Trophoblast cell (in vitro differentiated cells and primary cell): ENCODE measurements at places on chromosomes 4 and X.

DNA sequence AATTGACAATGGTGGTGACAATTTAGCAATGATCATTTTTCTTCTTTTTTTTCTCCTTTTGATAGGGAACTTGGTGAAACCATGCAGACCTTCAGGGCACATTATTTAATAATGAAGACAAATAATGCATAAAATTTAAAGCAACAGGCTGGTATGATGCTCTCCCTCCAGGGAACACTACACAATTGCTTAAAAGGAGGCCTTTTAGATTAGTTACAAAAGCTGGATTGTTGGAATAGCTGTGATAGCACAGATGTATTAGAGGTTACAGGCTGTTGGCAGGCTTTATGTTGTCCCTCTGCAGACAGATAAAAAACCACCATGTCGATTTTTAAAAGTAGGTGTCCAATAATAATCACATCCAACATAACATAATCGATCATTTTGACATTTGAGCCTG is 307.0 kb downstream of the ADGRL3 start:
- DNase-seq: no peak

DNA sequence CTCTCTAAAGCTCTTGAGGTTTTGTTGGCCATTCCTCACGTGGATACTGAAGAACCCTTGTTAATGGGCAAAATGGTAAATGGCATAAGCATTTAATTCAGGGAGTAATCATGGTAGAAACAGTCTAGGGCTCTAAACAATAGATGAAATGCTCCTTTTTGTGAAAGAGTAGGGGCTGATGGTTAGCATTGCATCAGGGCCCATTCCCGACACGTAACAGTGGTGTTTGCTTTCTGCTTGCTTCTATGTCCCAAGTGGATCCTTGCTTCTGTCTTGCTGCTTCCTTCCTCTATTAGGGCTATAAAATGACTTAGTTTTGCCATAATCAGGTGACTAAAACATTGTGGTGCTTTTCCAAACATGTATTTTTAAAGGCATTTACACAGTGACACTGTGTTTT is 230.9 kb upstream of the AFF2 start:
- no peak for DNase-seq

GRCh38 chr4:173217075-173217474 is 48.5 kb downstream of the GALNT7 start:
- no peak for DNase-seq

- no peak for DNase-seq
Observed at GRCh38 chr4:170226288-170226687, 136.5 kb upstream of the AADAT start.

- DNase-seq: no peak
Observed at GRCh38 chrX:34917146-34917545, 25.4 kb upstream of the FAM47B start.

DNA sequence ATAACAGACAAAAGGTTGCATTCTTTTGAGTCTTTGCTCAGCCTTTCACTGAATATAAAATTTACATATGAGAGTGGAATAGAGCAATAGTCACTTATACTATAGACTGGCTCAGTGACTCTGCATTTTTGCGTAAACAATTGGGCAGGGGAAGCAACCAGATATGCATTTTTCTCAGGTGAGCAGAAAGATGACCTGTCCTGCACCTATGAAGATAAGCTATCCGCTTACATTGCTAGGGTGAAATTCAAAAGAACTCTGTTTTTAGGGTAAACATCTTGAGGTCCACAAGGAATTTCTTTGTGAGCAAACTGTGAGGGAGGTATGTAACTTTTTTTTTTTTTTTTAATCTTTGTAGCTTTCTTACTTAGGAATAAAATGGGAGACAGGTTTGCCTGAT is 602.4 kb upstream of the PRKX start:
- DNase-seq: peak; percentile 56

- DNase-seq: no peak
Observed at GRCh38 chr4:148565801-148566200, 123.6 kb upstream of the NR3C2 start.

GRCh38 chr4:147822128-147822527 is 90.2 kb downstream of the ARHGAP10 start:
- peak; percentile 54 for DNase-seq

- DNase-seq: no peak
Observed at GRCh38 chr4:68466751-68467150, 19.5 kb downstream of the TMPRSS11E start.

GRCh38 chr4:136112116-136112515 is 1420.2 kb downstream of the PCDH18 start:
- DNase-seq: no peak

DNA sequence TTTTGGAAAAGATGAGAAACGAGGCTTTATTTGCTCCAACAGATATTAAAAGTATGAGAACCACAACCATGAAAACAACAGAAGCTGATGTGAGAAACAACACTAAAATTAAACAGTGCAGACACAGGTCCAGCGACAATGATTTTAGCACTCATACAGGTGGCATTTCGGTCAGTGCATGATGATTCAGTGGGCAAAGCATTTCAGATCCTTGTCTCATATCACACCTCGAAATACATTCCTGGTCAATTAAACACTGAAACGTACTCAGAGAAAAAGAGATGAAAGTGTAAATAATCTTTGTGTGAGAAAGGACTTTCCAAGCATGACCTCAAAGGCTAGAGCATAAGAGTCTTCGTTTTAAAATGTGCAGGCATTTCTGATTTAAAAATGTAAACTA is 85.2 kb downstream of the ACOX3 start:
- DNase-seq: peak; percentile 75

DNA sequence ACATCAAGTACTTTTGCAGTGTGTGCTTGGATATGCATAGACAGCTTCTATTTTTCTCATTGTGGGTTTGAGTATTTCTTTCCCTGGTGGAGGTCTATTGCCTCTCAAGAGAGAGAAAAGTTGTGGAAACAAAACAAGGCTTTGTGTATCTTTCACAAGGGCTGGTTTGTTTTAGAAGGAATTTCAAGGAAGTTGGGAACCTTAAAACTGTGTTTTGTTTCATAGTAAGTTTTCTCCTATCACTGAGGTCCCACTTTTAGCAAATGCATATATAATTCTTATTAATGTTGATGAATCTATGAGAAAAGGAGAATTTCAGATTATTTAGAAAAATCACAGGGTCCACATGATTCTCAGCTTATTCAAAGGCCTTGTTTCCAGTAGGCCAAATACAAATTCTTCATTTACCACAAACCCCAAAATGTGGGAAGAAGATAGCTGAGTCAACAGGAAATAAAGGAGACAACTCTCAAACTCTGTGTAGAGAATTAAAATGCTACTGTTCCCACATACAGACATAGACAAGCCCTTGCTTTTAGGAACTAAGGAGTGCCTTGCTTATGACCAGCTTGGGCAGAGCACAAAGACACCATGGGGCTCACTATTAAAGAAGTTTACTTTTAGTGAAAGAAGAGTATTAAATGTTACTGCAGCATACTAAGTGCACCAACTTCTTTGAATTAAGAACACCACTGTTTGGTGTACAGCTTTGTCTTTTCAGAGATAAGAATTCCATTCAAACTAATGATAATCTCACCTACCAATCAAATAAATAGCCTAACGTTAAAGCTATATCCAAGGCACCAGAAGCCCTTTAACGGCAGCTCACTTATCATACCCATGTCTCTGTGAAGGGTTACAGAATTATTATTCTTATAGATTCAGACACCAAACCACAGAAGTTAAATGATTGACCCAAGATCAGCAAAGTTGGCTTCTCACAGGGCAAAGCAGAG is 177.4 kb upstream of the LEF1 start:
- no peak for DNase-seq

GRCh38 chr4:168134651-168135050 is 42.3 kb downstream of the ANXA10 start:
- DNase-seq: no peak

GRCh38 chrX:35826503-35826902 is 28.4 kb downstream of the MAGEB16 start:
- DNase-seq: peak; percentile 33

GRCh38 chrX:136493011-136493410 is 4.4 kb upstream of the HTATSF1 start:
- no peak for DNase-seq

DNA sequence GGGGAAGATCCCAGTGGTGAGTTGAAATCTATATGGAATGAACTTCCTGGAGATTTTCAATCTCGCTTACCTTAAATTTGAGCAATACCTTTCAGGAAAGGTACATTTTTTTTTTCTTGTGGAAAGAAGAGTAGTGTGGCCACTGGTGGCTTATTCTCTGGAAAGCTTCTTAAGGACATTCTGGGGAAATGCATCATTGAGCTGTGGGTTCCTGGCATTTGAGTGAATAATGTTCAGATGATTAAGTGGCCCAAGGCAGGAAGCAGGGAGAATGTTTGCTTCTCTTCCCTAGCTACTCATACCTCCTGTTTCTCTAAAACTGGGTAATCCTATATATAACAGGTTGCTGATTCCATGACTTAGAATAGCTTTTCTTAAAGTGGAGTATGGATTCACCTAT is 31.8 kb downstream of the STAG2 start:
- DNase-seq: peak; percentile 32

DNA sequence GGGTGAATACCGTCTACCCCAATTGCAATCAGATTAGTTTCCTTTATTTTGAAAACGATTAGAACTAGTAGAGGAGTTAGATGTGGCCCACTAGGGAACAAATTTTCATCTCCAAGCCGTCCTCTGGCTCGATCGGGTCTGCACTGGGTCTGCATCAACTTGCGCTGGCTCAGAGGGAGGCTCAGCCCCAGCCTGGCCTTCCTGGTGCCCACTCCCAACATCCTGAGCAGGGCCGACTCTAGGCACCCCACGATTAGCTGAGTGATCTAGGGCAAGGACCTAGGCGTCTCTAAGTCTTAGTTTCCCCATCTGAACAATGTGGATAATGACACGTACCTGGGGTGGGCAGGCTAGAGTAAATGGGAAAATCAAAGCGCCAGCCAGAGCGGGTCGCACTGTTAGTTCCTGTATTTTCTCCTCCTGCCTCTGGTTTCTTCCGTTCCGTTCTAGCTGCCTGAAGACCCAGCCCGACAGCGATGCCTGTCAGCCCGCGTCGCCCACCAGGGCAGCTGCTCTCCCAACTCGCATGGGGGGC is 7.7 kb upstream of the HAND2 start:
- no peak for DNase-seq

DNA sequence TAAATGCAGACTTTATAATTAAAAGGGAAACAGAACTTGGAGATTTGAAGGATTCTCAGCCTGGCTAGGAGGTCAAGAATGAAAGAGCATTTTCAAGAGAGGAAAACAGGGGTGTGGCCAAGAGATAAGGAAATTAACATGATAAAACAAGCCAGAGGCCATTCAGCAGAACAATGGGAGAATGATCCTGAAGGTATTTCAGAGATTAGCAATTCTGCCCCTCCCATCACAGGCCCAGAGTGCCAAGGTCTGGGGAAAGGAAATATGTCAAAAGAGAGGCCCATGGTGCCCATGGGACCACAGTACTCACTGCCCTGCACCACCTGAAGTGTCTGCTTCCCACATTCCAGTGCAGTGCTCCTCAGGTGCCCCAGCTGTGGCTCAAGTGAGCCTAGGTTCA is 188.5 kb upstream of the STS start:
- no peak for DNase-seq

DNA sequence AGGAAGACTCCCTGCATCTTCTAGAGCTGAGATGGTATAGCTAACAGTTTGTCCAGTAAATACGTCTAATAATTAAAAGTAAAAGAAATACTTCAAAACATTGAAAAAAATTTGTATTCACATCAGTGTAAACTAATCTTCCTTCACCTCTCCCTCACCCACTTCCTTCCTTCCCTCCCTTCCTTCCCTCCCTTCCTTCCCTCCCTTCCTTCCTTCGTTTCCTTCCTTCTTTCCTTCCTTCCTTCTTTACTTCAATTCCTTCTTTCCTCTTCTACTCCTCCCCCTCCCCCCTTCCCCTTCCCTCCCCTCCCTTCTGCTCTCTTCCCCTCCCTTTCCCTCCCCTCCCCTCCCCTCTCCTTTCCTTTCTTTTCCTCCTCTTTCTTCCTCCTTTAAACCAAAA is 103.7 kb downstream of the POU4F2 start:
- DNase-seq: no peak

DNA sequence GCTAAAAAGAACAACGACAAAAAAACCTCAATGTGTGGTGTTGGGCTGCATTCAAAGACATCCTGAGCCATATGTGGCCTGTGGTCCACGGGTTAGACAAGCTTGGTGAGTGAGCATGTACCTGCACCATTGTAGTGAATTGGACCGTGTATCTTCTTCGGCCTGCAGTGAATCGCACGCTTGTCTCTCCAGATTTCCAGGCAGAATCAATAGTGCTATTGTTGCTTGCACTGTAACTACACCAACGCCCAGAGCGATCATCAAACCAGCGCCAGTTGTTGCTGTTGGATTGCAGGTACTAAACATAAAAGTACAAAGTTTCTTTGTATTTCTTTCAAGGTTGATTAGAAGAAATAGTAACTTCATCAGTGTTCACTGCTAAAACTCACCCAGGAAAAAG is 101.6 kb downstream of the HUWE1 start:
- DNase-seq: no peak

- DNase-seq: no peak
Observed at GRCh38 chrX:614136-614535, 16.5 kb upstream of the SHOX start.

DNA sequence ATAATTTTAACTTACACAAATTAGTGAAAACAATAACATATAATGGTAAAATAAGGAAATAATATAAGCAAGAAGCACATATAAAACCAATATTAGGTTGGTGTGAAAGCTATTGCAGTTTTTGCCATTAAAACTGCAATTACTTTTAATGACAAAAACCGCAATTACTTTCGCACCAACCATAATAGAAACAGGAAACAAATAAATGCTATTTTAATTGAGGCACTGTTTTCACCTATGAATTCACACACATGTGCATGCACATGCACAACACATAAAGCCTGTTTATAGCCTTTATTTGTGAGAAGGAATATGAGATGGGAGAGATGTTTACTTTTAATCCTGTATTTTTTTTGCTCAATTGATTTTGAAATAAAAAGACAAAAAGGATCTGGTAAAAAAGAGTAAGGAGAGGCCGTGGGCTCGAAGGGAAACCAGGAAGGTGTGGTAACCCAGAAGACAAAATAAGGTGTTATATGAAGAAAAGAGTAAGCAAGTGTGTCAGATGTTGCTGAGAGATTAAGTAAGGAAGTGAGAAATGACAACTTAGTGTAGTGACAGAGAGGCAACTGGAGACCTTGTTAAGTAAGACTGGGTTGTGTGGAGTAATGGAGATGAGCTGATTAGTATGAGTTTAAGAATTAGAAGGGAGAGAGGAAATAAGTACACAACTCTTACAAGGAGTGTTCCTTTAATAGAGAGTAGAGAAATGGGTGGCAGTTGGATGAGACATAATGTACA is 69.0 kb downstream of the KLHL13 start:
- no peak for DNase-seq

GRCh38 chr4:4268776-4269175 is 20.8 kb upstream of the TMEM128 start:
- DNase-seq: no peak

DNA sequence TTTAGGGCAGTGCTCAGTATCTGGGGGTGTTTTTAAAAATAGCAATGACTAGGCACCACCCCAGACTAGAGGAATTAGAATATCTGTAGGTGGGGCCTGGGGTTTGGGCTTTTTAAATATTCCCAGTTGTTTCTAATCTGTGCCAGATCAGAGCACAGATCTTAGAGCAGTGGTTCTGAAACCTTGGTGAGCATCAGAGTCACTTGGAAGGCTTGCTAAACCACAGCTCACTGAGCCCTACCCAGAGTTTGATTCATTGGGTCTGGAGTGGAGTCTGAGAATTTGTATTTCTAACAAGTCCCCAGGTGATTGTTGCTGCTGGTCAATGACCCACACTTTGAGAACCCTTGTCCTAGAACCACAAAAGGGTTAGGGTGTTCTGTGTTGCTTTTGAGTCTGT is 16.7 kb downstream of the HADH start:
- DNase-seq: no peak
